ENCODE measurements at places on chromosomes 1 and 21.

DNA sequence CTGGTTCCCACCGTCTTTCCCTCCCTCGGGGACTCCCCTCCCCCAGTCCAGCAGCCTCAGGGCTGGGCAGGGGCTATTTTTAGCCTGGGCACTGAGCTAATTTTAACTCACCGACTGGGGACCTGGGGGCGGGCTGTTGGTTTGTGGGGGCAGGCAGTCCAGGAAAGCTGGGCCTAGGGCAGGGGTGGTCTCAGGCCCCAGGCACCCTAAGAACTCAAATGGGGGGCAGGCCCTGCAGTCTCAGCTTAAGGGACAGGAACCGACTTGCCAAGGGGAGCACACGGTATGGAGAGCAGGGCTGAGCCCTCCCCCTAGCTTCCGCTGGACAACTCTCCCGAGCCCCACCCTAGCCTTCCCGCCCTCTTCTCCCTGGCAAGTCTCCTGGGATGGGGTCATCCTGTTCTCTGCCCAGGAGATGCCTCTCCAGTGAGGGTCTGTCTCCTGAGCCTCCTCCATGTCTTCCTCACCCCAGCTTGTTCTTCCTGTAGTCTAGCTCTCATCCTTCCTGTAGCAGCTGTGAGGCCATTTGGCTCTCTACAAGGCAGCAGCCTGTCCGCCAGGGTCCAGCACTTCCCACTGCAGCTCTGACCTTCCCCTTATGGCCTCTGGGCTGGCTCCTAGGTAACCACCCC is 10.1 kb downstream of the MEF2D start:
- H3K4me3 ChIP-seq, result peak overlapping the region; percentile 73
- peaks cover 24% of the 10 kb centered on the region for H3K27me3 ChIP-seq
- no peak for DNase-seq

DNA sequence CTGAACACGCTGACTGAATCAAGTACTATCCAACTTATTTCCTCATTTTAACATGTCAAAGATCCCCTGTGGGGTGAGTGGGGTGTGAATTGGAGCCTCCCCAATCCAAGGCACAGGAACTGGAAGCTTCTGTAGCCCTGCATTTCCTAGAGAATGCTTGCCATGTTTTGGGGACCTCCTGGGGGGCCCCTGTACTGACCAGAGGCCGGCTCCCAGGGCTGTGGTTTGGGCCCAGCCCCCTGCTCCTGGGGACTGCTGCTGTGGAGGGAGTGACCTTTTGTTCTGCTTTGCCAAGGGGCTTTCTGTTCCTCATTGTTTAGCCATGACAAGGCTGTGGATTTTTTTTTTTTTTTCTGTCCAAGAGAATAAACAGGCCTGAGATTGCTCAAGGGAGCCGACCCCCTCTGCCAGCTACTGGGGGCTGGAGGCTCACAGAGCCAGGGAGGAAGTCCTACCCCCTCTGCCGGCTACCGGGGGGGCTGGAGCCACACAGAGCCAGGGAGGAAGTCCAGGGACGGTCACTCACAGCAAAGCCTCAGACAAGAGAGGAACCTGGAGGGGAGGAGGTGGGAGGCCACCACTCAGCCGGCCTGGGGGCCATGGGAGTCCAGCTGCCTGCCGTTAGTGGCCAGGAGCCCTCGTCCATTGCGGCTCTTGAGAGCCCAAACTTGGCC is 17.4 kb downstream of the TNFRSF1B start:
- peak overlapping the region; percentile 39 for H3K4me3 ChIP-seq
- no peaks in the 10 kb centered on the region for H3K36me3 ChIP-seq
- H3K27me3 ChIP-seq, result peaks cover 7% of the 10 kb centered on the region
- peak; percentile 37 for DNase-seq
- peak overlapping the region; percentile 99 for H3K27ac ChIP-seq
- peaks cover 93% of the 10 kb centered on the region for H3K4me1 ChIP-seq

- H3K4me3 ChIP-seq, result no peak overlapping the region
- H3K36me3 ChIP-seq, result no peaks in the 10 kb centered on the region
- H3K27ac ChIP-seq, result no peak overlapping the region
- H3K4me1 ChIP-seq, result no peaks in the 10 kb centered on the region
- no peak for DNase-seq
Measured at GRCh38 chr1:208691012-208691411, 446.8 kb upstream of the PLXNA2 start.

- H3K27ac ChIP-seq, result peak overlapping the region; percentile 62
- peaks cover 3% of the 10 kb centered on the region for H3K27me3 ChIP-seq
- no peaks in the 10 kb centered on the region for H3K4me1 ChIP-seq
Measured at GRCh38 chr1:212402666-212403321, 11.9 kb downstream of the PACC1 start.

DNA sequence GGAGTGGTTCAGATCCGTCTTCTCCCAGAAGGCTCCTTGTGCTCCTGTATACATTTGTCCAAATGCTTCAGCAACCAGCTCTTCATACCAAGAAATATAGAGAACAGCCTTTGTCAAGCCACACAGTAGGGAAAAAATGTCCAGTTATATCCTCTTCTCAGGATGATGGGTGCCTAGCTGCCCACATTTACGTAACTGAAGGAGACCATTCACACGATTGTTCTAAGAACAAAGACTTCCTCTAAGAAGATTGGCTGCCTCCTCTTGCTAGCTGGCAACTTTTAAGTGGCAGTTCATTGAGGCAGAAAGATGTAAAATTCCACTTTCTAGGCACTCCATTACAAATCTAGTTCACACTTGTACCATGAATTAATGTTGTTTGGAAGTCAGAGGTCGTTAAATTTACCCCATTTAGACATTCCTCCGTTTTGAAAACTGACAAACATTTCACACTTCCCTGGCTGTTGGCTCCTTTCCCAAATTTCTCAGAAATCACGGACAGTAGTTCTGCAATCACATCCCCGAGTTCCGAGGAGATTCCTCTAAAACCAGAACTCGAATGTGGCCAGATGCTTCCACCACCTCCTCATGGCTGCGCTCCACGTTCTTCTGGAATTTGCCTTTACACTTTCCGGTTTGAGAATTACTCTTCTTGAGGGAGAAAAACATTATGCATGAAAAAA is 45.6 kb upstream of the CSF1 start:
- DNase-seq, result no peak
- no peak overlapping the region for H3K27ac ChIP-seq
- no peaks in the 10 kb centered on the region for H3K36me3 ChIP-seq
- peaks cover 7% of the 10 kb centered on the region for H3K27me3 ChIP-seq
- H3K4me3 ChIP-seq, result no peak overlapping the region

DNA sequence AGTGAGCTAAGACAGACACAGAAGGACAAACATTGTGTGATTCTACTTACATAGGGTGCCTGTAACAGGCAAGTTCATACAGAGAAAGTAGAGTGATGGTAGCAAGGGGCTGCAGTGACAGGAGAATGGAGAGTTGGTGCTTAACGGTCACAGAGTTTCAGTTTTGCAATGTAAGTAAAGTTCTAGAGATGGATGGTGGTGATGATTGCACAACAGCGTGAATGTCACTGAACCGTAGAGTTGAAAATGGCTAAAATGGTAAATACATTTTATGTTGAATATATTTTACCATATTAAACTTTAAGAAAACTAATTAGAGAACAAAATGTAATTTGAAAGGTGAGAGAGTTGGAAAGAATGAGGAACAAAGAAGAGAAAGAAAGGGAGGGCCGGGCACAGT is 8.7 kb downstream of the CFAP107 start:
- no peak for DNase-seq
- H3K36me3 ChIP-seq, result no peaks in the 10 kb centered on the region
- peaks cover 4% of the 10 kb centered on the region for H3K27me3 ChIP-seq
- H3K27ac ChIP-seq, result no peak overlapping the region
- H3K4me1 ChIP-seq, result no peaks in the 10 kb centered on the region

GRCh38 chr21:37531431-37531932 is 164.9 kb downstream of the DYRK1A start:
- H3K27me3 ChIP-seq, result peaks cover 4% of the 10 kb centered on the region
- no peak for DNase-seq
- H3K4me3 ChIP-seq, result no peak overlapping the region
- H3K36me3 ChIP-seq, result peaks cover 2% of the 10 kb centered on the region
- H3K4me1 ChIP-seq, result peaks cover 7% of the 10 kb centered on the region

- H3K4me3 ChIP-seq, result peak overlapping the region; percentile 64
- no peak overlapping the region for H3K27ac ChIP-seq
- peak; percentile 22 for DNase-seq
- no peaks in the 10 kb centered on the region for H3K36me3 ChIP-seq
Measured at GRCh38 chr1:34885405-34886247, 26.1 kb upstream of the SMIM12 start.

- no peak overlapping the region for H3K27ac ChIP-seq
- H3K27me3 ChIP-seq, result no peaks in the 10 kb centered on the region
- no peak for DNase-seq
- no peak overlapping the region for H3K4me3 ChIP-seq
- peaks cover 22% of the 10 kb centered on the region for H3K4me1 ChIP-seq
Measured at GRCh38 chr1:37825506-37825905, 17.5 kb upstream of the YRDC start.

- H3K4me3 ChIP-seq, result no peak overlapping the region
- no peak overlapping the region for H3K27ac ChIP-seq
- H3K4me1 ChIP-seq, result peaks cover 2% of the 10 kb centered on the region
- H3K36me3 ChIP-seq, result no peaks in the 10 kb centered on the region
- peaks cover under 1% of the 10 kb centered on the region for H3K27me3 ChIP-seq
Measured at GRCh38 chr1:155200920-155201319, 6.8 kb downstream of the THBS3 start.

- H3K4me1 ChIP-seq, result no peaks in the 10 kb centered on the region
- DNase-seq, result no peak
- no peak overlapping the region for H3K27ac ChIP-seq
- no peaks in the 10 kb centered on the region for H3K27me3 ChIP-seq
Measured at GRCh38 chr1:238608144-238608543, 717.4 kb upstream of the ZP4 start.

GRCh38 chr21:34818662-34819158 is 149.9 kb downstream of the CLIC6 start:
- DNase-seq, result no peak
- H3K4me1 ChIP-seq, result peaks cover 29% of the 10 kb centered on the region
- H3K36me3 ChIP-seq, result peaks cover 45% of the 10 kb centered on the region
- peak overlapping the region; percentile 9 for H3K27ac ChIP-seq

DNA sequence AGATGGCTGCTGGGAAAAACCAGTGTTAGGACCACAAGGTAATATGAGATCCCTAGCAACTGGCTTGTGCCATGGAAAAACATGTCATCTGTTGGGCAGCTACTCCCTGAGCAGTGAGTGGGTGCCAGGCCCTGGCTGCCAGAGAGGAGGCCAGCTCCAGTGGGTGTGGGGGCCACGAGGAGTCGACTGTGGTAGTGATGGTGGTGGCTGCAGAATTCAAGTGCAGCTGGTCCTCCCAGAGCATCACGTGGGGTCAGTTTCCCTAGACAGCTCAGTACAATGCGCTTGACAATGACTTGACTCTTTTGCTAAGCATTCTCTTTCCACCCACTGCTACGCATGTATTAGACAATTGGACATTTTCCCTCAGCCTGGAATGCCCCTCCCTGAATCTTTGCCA is 14.5 kb upstream of the CDC42 start:
- peaks cover 43% of the 10 kb centered on the region for H3K4me1 ChIP-seq
- no peaks in the 10 kb centered on the region for H3K36me3 ChIP-seq
- no peak for DNase-seq
- H3K4me3 ChIP-seq, result peak overlapping the region; percentile 57
- H3K27ac ChIP-seq, result peak overlapping the region; percentile 100

DNA sequence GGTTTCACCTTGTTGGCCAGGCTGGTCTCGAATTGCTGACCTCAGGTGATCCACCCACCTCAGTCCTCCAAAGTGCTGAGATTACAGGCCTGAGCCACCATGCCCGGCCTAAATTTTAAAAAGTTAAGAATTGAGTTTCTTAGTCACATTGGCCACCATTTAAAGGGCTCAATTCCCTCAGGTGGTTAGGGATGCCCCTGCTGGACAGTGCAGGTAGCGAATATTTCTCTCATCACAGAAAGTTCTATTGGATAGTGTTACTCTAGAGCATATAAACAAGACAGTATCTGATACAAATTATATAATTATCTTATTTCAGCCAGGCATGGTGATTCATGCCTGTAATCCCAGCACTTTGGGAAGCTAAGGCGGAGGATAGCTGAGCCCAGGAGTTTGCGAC is 320.2 kb downstream of the ZP4 start:
- H3K4me1 ChIP-seq, result no peaks in the 10 kb centered on the region
- no peak overlapping the region for H3K4me3 ChIP-seq
- H3K36me3 ChIP-seq, result no peaks in the 10 kb centered on the region
- H3K27ac ChIP-seq, result no peak overlapping the region
- H3K27me3 ChIP-seq, result no peaks in the 10 kb centered on the region

DNA sequence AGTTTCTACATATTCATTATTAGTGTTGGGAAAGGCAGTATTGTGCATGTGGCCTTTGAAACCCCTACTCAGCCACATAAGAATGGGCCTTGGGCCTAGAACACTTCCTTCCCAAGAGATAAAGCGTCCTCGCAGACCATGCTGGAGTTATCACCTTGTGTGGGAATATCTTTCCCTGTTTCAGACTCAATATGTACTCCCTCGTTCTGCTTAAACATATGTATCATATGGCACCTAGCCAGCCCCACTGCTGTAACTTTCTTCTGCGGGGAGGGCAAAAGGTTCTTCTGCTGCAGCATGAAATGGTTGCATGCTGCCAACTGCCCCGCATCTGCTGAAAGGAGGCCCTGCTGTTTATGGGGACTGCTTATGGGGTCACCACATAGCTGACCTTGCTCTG is 92.0 kb downstream of the CRB1 start:
- no peak overlapping the region for H3K27ac ChIP-seq
- DNase-seq, result no peak
- H3K27me3 ChIP-seq, result no peaks in the 10 kb centered on the region
- H3K36me3 ChIP-seq, result no peaks in the 10 kb centered on the region
- no peak overlapping the region for H3K4me3 ChIP-seq
- H3K4me1 ChIP-seq, result no peaks in the 10 kb centered on the region

GRCh38 chr1:230760360-230760827 is 13.2 kb downstream of the CAPN9 start:
- H3K4me3 ChIP-seq, result no peak overlapping the region
- DNase-seq, result no peak
- no peaks in the 10 kb centered on the region for H3K4me1 ChIP-seq
- H3K36me3 ChIP-seq, result no peaks in the 10 kb centered on the region

DNA sequence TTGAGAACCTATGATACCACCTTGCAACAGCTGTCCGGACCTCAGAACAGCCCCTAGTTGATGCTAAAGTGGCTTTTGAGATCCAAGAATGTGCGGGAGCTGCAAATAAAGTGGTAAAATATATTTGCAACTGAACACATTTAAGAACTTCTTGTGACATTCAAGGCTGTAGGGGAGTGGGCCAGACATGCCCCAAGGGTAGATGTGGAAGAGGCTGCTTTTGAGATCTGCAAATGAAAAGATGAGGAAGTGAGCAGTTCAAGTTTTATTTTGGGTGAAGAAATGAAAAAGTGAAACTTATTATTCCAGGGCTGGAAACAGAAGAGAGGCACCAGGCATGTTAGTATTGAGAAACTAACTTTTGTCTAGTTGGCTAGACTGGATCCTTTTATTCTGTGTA is 359.5 kb upstream of the PLXNA2 start:
- no peak for DNase-seq
- no peaks in the 10 kb centered on the region for H3K4me1 ChIP-seq
- no peak overlapping the region for H3K4me3 ChIP-seq
- no peak overlapping the region for H3K27ac ChIP-seq
- H3K27me3 ChIP-seq, result peaks cover 2% of the 10 kb centered on the region
- no peaks in the 10 kb centered on the region for H3K36me3 ChIP-seq

Measured in immature natural killer cell (primary cell).